ENCODE measurements at places on chromosomes 6 and 20.
A peak's percentile ranks its signal among the peaks of the same experiment; 100 is the strongest.

DNA sequence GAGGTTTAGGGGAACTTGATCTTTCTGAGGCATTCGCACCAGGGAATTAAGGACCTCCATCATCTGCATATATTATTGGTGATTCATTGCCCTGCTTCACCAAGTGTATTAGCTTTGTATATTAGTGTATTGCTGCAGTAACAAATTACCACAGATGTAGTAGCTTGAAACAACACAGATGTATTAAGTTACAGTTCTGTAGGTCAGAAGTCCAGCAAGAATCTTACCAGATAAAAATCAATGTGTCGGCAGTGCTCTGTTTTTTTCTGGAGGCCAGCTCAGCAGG is 65.8 kb downstream of the HMGN3 start:
- DNase-seq = no peak

- DNase-seq = no peak
Observed at GRCh38 chr20:4866429-4866828, 134.9 kb downstream of the SLC23A2 start.

- no peak for DNase-seq
Observed at GRCh38 chr6:167020206-167020605, 21.0 kb downstream of the CEP43 start.

DNA sequence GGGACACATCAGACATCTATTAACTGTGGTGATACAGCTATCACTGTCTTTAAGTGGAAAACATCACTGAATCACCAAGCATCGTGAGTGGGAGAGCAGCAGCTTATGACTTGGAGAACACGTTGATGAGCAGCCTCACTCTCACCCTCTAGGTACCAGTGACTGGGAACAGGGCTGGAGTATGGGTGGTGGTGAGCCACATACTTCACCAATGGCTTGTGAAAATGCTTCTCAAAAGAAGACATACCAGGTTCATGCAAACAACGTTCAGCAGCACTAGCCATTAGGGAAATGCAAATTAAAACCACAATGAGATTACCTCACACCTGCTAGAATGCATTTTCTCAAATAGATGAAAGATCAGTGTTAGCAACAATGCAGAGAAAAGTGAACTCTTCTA is 25.3 kb downstream of the SNX5 start:
- DNase-seq = no peak

DNA sequence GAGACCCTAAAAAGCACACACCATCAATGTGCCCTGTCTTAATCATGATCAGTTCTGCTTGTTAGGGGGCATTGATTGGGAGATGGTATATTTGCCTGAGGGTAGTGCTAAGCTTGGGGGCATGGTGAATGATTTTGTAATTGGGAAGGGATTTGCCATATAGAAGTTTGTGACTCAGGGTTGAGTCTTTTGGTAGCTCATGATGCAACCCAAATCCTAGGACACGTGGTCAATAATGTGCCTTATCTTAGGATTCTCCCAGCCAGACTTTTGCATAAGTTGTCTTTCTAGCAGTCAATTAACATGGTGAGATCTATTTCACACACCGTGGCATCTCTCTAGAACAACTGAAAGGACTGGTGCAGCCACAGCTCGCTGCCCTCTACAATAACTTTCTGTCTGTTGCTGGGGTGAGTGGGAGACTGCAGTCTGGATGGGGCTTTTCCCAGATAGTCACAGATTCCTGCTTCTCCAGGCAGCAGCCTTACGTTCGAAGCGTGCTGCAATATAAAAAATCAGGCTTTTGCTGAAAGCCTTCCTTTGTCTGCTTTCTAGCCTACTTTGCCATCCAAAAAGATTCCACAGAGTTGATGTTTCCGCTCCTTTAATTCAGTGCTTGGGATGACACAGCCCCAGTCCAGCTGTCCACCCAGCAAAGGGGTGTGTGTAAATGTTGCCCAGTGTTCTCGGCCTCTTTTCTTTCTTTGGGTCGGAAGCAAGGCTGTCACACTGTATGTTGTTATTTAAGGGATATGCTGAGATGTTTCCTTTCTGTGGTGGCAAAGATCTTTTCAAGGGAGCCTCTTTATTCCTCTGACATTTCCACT is 58.9 kb downstream of the ID4 start:
- no peak for DNase-seq

GRCh38 chr6:67897998-67898607 is 737.0 kb upstream of the ADGRB3 start:
- DNase-seq = no peak

DNA sequence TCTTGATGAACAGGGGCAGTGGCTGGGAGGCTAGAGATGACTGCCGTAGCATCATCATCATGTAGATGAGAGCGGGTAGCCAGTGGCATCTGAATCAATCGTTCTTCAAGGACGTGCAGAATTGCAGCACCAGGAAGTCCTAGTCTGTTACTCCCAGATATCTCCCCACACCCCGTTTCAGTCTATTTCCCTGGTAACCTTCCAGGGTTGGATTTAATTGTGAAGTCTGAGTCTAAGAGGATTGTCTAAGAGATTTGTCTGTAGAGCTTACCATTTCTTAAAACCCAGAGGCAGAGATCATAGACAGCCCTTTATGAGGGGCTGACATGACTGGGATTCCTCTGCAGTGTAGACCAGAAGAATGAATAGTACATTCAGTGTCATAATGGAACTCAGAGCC is 16.6 kb upstream of the CD83 start:
- no peak for DNase-seq

GRCh38 chr6:42250274-42250931 is 32.7 kb upstream of the MRPS10 start:
- peak; percentile 17 for DNase-seq

GRCh38 chr6:137968455-137968804 is 101.4 kb downstream of the TNFAIP3 start:
- no peak for DNase-seq

DNA sequence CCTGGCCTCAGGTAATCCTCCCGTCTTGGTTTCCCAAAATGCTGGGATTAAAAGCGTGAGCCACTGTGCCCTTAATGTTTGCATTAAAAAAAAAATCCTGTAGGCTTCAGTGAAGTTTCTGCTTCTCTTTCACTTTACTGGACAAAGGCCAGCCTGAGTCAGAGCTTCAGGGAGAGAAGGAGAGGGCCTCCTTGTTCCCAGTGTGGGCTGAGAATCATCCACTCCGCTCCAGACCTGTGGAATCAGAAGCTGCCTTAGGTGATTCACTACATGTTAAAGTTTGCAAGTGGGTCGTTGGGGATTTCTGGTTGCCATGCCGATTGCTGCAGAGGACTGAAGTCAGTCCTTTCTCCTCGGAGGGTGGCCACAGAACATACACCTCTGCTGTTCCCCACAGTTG is 113.3 kb upstream of the EEF1E1 start:
- DNase-seq = no peak

GRCh38 chr20:44460795-44461141 is 14.9 kb upstream of the TTPAL start:
- DNase-seq = peak; percentile 47

DNA sequence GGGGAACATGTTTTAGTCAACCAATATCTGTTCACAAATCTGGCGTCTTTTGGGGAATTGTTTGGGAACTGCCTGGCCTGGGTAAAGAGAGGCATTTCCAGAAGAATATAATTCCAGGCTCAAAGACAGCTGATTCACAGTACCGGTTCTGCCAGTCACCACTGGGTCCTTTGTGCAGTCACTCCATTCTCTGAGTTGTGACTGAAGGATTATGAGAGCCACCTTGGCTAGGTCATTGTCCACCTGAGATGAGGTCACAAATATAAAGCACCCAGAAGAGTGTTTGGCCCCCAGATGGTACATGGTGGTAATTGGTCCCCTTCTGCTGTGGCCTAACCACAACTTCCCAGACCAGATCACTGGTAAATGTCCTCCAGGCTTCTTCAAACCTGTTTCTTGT is 121.0 kb upstream of the SPACA1 start:
- no peak for DNase-seq

DNA sequence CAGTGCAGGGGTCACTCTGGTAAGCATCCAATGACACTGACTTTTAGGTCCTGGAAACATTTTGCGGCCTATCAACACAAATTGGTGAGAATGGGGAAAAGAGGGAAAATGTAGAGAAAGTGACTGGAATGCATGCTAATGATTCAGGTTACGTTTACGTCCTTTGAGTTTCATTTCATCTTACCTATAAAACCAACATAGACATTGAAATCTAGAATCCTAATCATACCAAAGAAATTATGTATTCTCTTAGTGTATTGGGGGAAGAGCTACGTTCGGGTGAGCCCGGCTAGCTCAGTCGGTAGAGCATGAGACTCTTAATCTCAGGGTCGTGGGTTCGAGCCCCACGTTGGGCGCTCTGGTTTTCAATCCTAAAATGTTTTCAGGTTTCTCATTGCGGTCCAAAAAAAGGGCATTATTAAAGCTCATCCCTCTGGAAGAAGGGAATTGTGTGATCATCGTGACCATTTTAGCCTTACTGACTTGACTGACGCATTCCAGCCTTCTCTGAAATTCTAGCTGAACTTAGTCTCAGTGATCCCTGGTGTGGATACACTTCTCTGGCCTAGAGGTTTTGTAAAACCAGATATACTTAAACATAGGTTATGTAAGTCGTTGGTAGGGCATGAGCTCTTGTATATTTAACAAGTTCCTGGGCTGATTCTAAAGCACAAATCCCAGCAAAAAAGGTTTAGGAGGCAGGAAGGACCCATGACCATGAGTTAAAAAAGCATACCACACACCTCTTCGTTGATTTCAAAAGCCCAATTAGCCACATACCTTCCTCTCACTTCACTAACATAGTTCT is 18.3 kb downstream of the HMGN4 start:
- no peak for DNase-seq

- no peak for DNase-seq
Observed at GRCh38 chr6:133774356-133774755, 114.6 kb upstream of the TCF21 start.

GRCh38 chr6:69936674-69937363 is 70.5 kb downstream of the COL19A1 start:
- DNase-seq = no peak

- no peak for DNase-seq
Observed at GRCh38 chr6:166927240-166927934, 29.0 kb downstream of the RNASET2 start.

GRCh38 chr6:48912503-48912902 is 550.5 kb downstream of the MMUT start:
- DNase-seq = no peak

- DNase-seq = no peak
Observed at GRCh38 chr6:46175446-46175845, 4.7 kb upstream of the ENPP5 start.

GRCh38 chr6:157049133-157049532 is 272.0 kb downstream of the ARID1B start:
- no peak for DNase-seq

DNA sequence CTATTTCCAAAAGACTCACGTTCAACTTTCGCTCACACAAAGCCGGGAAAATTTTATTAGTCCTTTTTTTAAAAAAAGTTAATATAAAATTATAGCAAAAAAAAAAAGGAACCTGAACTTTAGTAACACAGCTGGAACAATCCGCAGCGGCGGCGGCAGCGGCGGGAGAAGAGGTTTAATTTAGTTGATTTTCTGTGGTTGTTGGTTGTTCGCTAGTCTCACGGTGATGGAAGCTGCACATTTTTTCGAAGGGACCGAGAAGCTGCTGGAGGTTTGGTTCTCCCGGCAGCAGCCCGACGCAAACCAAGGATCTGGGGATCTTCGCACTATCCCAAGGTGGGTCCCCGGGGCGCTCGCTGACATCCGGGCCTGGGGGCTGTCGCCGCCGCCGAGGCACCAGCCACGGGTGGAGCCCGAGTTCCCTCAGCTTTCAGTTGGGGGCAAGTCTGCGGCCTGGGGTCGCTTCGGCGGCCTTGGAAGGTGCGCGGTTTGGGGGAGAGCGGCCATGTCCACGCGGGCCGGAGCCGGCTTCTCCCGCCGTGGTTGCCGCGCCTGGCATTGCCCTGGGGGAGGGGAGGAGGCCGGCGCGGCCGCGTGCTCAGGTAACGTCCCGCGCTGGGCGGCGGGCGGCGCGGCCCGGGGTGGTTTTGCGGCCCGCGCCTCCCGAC is 429 bp downstream of the AMD1 start:
- DNase-seq = no peak

- DNase-seq = no peak
Observed at GRCh38 chr6:148857798-148858390, 111.1 kb downstream of the UST start.

- DNase-seq = no peak
Observed at GRCh38 chr6:31579546-31580437, 2.4 kb downstream of the LTB start.

DNA sequence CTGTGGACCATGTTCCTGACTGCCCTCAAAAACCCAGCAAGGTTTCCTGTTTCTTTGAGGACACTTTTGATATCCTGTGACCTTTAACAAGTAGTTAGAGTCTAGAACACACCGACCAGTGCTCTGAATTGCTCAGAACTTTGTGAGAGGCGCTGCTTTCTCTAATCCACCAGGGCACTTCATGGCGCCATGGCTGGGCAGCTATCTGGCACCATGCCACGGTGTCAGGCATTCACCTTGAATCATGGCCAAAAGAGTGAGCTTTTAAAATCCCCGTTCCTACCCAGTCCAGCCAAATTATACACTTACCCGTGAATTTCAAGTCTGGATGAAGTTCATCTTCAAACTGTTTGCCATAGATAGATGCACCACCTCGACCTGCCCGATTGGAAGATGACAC is 17.0 kb upstream of the CPNE5 start:
- no peak for DNase-seq

GRCh38 chr20:45061244-45061643 is 39.7 kb downstream of the KCNS1 start:
- DNase-seq = no peak

DNA sequence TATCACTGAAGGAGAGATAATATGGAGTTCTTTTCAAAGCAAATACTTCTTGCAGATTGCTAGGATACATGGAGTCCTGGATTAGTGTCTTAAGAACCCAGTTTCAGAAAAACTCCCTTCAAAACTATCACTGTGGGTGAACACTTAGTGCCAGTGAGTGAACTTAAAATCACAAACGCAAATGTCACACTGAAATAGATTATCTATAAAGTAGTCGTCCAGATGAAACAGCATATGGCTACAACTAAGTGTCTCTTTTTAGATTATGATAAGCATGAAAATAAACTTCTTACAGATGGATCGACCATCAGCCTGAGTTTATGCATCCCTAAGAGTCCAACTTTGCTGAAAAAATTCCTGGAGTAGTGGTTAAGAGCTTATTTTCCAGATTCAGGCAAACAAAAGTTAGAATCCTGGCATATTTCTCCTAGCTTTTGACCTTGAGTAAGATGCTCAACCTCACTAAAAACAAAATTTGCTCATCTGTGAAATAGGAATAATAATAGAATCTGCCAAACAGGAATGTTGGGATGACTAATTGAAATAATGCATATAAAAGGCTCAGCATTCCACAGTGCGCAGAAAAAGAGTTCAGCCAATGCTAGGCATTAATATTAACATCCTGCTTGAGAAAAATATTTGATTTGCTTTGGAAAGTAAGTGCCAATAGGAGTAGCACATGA is 70.4 kb downstream of the DOK5 start:
- no peak for DNase-seq

All from hippocampal formation (tissue), 2 donors.